ENCODE measurements at places on chromosomes 6 and 20.
A peak's percentile ranks its signal among the peaks of the same experiment; 100 is the strongest.

- no peak for DNase-seq
Measured at GRCh38 chr6:124941259-124941658, 21.0 kb upstream of the RNF217 start.

- no peak for DNase-seq
Measured at GRCh38 chr20:51373713-51374455, 168.6 kb downstream of the NFATC2 start.

- DNase-seq, result no peak
Measured at GRCh38 chr20:41242807-41243206, 74.7 kb downstream of the ZHX3 start.

DNA sequence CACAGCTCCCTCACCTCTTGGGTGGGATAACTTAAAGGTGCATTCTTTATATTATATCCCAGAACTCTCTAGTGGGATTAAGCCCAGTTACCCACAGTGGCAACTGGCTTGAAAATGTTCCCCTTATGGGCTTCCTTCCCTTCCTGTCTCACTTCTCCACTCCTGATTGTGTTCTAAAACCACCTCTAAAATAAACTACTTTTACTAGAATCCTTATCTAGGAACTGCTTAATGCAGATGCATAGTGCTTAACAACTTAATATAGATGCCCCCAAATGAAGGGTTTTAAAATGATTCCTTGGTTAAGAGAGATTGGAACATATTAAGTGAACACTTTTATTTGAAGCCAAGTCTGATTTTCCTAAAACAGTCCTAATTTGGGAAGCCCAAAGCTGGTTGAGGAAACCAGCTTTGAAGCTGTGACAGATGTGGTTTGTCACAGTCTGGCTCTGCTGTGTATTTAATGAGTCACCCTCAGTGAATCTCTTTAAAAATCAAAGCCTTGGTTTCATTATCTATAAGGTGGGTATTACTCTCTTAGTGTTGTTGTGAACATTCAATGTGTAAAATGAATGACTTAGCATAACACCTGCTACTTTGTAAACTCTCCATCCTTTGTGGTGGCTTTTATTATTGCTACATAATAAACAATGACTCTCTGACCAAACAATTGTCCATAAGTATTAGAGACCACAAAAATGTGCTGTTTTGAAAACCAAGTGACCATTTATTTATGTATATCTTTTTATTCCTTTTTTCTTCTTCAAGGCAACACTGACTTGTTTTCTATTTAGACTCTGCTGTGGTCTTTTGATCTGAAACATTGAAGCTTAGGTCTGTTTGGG lies 24.4 kb downstream of the PLCB1 start:
- no peak for DNase-seq

DNA sequence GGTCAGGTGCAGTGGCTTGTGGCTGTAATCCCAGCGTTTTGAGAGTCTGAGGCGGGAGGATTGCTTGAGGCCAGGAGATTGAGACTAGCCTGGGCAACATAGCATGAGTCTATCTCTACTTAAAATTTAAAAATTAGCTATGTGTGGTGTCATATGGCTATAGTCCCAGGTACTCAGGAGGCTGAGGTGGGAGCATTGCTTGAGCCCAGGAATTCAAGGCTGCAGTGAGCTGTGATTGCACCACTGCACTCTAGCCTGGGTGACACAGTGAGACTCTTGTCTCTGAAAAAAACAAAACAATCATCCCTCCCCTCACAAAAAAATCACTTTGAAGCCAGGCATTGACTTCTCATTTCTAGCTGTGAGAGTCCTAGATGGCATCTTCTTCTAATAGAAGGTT lies 32.1 kb downstream of the AIG1 start:
- DNase-seq, result no peak

GRCh38 chr6:42925248-42925857 lies 3.9 kb upstream of the CNPY3 start:
- no peak for DNase-seq

- DNase-seq, result no peak
Measured at GRCh38 chr6:80969439-80969838, 783.0 kb downstream of the TENT5A start.

GRCh38 chr20:15415908-15416307 lies 1078.5 kb upstream of the FLRT3 start:
- no peak for DNase-seq

DNA sequence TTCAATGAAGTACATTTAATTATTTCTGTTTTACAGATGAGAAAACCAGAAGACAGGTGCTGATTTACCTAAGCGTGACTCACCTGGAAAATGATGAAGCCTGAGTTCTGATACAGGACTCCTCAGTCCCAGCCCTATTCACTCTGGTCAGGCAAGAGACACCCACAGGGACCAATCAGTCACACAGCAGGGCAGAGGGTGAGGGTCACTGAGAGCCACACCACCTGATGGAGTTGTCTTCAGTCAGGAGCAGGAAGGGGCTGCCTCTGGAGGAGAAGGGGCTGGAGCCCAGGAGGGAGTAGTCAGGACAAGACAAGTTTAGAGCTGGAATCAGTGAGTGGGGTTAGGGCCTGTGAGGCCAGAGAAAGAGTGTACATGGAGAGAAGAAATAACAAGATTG lies 251.2 kb upstream of the MOCS1 start:
- DNase-seq, result no peak

- no peak for DNase-seq
Measured at GRCh38 chr6:5501837-5502236, 240.5 kb downstream of the FARS2 start.

DNA sequence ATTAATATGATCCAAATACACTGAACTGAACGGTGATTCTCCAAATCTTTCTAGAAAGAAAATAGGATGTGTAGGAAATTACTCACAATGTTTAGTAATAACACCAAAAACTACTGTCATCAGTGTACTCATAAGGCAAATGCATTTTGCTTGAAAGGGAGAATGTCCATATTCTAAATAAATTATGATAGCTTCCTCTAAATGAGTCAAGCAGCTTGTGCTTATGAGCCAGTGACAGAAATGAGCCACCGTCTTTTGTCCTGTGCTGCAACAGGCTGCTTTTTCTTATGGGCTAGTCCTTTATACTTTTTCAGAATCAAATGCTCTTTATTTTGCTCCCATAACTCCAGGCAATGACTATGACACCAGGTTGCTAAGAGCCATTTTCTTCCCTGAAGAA lies 4.5 kb upstream of the ZNF451 start:
- DNase-seq, result no peak

- DNase-seq, result no peak
Measured at GRCh38 chr6:28401172-28401571, 1.6 kb upstream of the ZSCAN12 start.

GRCh38 chr6:169556758-169557548 lies 144.9 kb downstream of the WDR27 start:
- DNase-seq, result peak; percentile 25

DNA sequence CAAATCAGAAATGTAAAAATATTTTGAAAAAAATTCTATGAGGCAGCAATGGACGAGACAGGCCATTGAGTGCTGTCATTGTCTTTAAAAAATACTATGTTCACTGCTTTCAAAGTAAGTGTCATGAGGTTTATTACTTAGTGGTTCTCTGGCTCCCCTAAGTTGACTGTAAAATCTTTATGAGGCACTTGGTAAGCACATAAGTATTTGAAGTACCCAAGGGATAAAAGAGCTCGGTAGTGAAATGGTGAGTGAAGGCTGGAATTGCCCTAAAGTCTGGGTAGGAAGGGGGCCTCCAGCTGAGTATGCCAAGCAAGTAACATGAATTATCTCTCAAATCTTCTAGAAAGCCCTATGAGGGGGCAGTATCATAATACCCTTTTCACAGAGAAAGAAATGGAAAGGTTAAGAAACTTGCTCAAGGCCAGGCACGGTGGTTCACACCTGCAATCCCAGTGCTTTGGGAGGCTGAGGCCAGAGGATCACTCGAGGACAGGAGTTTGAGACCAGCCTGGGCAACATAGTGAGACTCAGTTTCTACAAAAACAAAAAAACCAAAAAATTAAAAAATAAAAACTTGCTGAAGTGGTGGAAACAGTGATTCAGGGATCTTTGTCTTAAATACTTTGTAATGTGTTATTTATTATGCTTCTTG lies 5.5 kb upstream of the CTCFL start:
- no peak for DNase-seq

DNA sequence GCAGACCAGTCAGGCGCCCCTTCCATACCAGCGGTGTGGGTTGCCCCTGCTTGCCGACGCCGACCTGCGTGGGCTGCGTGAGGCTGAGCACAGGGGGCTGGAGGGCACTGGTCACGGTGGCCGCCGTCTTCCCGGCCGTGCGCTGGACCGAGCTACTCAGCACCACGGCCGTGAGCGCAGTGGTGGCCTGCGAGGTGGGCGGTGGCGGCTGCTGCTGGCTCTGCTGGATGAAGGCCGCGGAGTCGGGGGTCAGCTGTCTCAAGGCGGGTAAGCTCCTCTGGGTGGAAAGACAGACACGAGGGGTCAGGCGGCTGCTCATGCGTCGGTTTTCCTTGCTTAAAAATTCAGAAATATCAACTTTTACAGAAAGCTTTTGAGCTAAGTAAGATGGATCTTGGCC lies 59.2 kb downstream of the TAF4 start:
- no peak for DNase-seq

DNA sequence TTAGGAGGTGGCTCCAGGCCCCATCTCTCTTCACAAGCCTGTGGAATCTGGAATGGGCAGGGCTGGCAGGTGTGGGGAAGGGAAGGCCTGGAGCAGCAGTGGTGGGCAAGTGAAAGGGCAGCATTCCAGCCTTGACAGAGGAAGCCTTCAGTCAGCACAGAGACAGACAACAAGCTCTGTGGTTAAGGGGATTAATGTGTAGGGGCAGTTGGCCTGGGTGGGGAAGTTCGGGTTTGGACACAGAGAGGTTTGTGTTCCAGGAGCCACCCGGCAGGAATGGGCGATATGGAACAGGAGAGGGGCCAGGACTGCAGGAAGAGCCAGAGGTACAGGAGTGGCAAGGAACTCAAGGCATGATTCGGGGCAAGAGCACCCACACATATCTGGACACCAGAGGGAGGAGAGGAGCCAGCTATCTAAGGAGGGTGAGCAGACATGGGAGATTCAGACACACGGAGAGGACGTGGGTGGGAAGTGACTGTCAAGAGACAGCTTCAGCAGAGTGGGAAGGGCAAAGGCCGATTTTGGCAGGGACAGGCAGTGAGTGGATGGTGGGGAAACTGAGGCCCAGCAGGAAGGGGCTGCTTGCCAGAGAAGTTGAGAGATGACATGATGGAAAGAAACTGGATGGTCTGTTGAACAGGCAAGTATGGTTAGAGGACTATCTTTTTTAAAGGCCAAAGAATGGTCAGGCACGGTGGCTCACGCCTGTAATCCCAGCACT lies 2.5 kb upstream of the SLC44A4 start:
- no peak for DNase-seq
